Inflammatory macrophage treated with lipopolysaccharide for 1 hour (primary cell): ENCODE measurements at places on chromosomes 12 and 14.

DNA sequence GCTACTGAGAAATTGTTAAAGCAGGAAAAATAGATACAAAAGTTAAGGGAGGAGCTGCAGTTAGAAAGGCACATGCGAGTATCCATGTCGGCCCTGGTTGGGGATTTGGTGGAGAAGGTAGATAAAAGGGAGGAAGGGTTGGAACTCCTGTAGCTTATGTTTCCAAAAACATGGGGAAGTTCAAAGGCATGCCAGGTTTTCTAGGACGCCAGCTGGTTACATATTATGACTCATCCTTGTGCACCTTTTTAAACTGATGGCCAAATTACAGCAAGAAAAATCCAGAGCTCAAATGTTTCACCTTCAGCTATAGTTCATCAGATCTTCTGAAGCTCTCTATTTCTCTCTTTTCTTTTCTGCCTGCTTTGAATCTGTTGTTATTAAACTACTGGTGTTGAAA is 13.2 kb upstream of the MAP4K5 start:
- no peak for DNase-seq

DNA sequence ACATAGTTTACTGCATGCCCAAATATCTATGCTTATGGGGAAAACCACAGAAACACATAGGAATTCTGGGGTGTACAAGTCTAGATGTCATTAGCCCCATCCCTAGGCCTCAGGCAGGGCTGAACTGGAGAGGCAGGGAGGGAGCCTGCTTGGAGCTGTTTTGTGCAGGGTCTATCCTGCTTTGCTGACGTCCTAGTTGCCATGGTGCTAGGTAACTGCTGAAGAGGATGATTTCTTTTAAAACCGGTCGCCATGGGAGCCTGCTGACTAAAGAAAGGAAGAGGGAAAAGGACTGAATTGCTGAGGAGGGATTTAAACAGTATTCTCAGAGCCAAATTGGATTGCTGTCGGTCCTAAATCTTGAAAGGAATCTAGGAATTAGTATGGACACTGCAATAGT is 10.7 kb downstream of the GPR19 start:
- no peak for DNase-seq

DNA sequence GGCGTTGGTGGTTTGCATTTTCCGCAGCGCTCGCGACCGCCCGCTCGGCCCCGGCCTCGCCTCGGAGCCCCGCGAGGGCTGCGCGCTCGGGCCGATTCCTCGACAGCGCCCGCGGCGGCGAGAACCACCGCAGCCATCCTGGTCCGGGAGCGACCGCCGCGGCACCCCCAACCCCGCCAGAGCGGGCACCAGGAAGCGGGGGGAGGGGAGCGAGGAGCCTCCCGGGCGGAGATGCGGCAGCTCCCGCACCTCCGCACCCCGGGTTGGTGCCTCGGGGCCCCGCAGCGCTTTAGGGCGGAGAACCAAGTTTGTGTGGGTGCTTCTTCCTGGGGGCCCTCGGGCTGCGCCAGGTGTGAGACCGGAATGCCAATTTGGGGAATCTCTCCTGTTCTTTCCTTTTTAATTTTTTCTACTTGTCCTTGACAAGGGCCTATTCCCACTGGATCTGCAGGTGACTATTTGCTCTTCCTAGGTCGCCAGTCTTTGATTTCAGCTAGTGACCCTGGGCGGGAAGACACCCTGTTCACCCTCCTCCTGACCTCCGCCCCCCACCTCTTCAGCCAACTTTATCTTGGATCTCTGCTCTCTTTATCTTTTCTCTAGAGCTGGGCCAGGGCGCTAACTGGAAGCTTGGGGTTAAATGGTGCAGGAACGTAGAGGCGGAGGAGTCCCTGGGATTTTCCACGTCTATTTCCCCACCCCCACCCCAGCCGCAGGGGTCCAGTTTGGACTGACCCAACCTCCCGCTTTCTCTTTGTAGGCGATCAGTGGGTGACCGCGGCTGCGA is at the start of gene SOCS2:
SOCS2 (plus strand) TSS at position 751 of the 787 bp plus-strand sequence. CDS start 223 bp downstream, outside the sequence.
- DNase-seq, result peak; percentile 32

DNA sequence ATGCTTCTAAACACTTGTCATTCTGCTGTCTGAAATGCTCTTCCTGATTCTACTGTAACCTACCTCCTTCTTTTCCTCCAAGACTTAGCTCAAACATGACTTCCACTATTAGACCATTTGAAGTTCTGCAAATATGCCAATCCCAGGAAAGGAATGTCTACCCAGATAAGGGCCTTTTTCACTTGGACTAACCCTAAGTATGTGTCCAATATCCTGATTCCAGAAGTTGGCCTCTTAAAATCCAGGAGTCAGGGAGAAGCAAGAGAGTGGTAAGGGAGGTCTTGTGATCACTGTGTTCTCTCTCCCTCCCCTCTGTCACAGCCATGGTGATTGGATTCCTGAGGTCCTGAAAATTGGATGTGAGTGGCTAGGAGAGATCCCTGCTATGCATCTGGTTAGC is 30.2 kb downstream of the ADCY6 start:
- DNase-seq, result no peak

DNA sequence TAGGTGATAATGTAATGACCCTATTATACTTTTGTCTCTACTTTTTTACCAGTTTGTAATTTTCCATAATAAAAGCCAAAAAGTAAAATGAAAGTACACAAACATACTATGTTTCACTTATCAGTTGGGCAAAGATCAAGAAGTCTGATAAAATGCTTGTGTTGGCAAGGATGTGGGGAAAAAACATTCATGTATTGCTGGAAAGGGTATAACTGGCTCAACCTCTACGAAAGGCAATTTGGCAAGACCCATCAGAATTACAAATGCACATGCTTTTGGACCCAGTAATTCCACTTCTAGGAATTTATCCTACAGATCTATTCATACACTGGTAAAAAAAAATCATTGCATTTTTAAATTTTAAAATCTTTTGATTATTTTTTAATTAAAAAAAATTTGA is 68.0 kb downstream of the SPTB start:
- no peak for DNase-seq

DNA sequence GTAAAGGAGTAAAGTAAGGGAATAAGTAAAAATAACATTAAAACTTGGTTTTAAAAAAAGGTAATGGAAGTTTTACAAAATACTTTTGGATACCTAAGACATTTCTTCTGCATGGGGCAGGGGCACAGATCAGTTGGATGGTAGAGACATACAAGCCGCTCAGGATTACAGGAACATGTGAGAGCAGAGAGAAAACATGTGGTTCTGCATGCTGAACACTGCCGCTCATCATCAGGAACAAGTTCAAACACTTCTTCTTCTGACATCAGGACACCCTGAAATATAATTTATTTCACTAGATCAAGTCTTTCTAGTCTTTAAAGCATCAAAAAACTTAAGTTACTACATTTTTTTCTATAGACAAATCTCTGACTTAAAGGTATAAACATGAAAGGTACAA is 60.9 kb upstream of the SLC6A13 start:
- DNase-seq, result no peak
